ENCODE measurements at places on chromosomes 5 and 9. TPM values are rescaled to one million over a fixed set of nuclear protein-coding genes. Genes with fewer than 3 reads are reported as not detected.

The F2R gene
- total RNA-seq: 514 TPM

The FIBCD1 gene
- total RNA-seq: 10.7 TPM

The C8G gene
- 0.72 TPM for total RNA-seq

The DIMT1 gene
- total RNA-seq: 23.5 TPM

The PKN3 gene
- total RNA-seq: 0.46 TPM

The NUTM2G gene
- total RNA-seq: not detected

The KIF12 gene
- total RNA-seq: not detected

The PCDHB3 gene
- 0.79 TPM for total RNA-seq

The GMCL2 gene
- total RNA-seq: not detected

The INSL4 gene
- not detected for total RNA-seq

The TSSK1B gene
- 0.46 TPM for total RNA-seq

The S100Z gene
- not detected for total RNA-seq

The SLC6A19 gene
- not detected for total RNA-seq

The PLPPR1 gene
- not detected for total RNA-seq

The GRM6 gene
- total RNA-seq: not detected

The SLC34A3 gene
- not detected for total RNA-seq

The ITK gene
- not detected for total RNA-seq

The SHOC1 gene
- under 0.01 TPM for total RNA-seq
